ENCODE measurements at places on chromosomes 2 and 18.

DNA sequence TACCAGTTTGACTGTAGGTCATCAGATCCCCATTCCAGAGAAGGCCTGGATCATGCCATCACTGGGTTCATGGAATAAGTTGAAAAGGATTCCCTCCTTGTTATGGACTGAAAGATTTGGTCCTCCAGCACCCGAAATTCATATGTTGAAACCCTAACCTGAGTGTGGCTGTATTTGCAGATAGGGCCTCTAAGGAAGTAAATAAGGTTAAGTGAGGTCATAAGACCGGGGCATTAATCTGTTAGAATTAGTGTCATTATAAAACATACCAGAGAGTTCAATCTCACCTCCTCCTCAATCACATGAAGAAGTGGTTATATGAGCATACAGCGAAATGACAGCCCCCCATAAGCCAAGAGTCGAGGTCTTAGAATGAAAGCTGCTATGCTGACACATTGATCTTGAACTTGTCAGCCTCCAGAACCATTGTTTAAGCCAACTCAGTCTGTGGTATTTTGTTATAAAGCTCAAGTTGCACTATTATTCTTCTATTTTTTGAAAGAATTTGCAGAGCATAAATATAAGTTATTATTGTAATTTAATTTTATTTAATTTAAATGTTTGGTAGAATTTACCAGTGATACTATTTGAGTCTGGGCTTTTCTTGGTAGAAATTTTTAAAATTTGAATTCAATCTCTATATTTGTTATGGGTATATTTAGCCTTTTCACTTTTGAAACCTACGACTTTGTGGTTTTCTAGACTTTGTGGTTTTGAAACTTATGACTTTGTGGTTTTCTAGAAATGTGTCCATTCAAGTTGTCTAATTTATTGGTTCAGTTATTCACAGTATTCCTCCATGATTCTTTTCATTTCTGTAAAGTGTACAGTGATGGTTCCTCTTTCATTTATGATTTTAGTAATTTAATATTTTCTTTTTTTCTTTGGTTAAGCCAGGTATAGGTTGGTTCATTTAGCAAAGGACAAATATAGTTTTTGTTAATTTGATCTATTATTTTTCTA, 1206.7 kb upstream of the CDH2 start:
- no peak for DNase-seq

DNA sequence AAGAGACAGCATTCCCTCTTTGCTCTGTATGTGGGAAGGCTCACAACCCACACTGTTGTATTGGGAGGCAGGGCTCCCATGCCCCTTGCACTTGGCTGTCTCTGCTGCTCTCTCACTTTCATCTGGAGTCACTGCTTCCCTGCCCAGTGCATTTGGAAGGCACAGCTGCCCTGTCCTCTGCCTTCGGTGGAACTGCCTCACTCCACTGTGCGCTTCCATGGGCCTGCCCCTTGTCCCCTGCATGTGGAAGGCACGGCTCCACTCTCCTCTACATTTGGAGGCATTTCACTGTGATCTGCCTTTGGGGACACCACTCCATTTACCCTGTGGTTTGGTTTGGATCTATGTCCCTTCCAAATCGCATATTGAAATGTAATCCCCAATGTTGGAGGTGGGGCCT, 9.1 kb upstream of the PROM2 start:
- no peak for DNase-seq

- no peak for DNase-seq
These were observed 18.2 kb upstream of the DAW1 start for GRCh38 chr2:227853204-227853629.

DNA sequence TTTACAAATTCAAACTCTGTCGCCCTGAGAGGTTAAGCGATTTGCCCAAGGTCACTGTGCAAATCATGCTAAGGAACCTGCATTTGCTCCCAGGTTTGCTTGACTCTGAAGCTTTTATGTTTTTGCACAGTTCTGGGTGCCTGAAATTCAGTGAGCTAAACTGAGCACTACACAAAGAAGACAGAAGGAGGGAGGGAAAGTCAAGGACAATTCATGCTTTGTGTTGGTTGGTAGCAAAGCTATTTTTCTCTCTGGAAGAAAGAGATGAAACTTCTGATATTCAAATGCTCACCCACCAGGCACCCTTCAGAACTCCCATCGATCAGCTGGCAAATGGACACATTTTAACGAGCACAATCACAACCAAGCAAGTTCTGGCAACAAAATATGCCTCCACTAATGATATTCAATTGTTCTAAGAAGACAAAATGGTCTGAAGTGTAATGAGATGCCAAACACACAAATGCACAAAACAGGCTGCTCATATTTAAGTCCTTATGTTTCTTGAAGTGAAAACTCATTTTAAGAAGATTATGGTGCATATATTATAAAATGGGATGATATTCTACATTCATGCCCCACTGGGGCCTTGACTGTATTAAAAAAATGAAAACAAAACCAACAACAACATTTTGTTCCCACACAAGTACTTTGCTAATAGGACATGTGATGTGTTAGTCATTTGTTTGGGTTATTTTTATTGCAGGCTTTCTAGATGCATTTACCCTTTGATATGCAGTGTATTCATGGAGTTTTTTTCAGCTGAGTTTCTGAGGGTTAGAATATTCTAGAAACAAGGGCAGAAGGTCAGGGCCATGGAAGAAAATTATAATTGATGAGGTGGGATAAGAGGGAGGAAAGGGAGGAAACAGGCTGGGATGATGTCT, 445.6 kb upstream of the CELF4 start:
- DNase-seq, result no peak

DNA sequence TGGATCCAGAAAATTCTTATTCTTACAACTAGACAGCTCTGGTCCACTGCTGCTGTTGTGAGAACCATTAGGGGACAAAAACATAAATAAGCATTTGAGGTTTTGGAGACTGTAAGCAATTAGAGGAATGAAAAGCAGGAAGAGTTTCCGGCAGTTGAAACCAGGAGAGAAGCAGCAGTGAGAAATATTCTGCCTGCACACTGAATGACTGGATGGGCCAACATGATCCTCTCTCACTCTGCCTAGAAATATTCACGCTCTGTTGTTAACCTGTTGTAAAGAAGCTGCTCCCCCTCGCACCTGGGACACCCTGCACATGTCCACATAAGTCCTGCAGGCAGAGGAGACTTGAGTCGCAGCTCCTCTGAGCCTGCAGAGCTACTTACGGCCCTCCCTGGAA, 60.4 kb upstream of the RNF152 start:
- no peak for DNase-seq

DNA sequence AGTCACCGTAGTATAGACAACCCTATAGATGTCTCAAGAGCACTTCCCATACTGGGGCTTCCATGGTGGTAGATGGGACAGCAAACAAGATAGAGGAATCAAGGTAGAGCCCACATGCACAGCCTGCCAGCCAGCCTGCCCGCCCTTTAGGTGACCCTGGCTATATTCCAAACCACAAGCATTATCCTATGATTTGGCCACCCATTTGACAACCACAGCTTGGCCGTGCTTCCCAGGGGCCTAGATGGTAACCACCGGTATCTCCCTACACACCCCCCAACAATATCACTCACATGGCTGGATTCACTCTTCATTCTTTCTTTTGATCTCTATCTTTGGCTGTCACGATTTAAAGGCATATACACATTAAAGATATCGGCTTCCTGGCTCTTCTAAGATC, 85.3 kb downstream of the CDK15 start:
- no peak for DNase-seq

GRCh38 chr2:194491409-194492115, 1165.5 kb upstream of the SLC39A10 start:
- no peak for DNase-seq

- DNase-seq, result no peak
These were observed 36.5 kb upstream of the ARMC9 start for GRCh38 chr2:231161877-231162329.

GRCh38 chr2:12507295-12507694, 209.4 kb upstream of the TRIB2 start:
- DNase-seq, result no peak

DNA sequence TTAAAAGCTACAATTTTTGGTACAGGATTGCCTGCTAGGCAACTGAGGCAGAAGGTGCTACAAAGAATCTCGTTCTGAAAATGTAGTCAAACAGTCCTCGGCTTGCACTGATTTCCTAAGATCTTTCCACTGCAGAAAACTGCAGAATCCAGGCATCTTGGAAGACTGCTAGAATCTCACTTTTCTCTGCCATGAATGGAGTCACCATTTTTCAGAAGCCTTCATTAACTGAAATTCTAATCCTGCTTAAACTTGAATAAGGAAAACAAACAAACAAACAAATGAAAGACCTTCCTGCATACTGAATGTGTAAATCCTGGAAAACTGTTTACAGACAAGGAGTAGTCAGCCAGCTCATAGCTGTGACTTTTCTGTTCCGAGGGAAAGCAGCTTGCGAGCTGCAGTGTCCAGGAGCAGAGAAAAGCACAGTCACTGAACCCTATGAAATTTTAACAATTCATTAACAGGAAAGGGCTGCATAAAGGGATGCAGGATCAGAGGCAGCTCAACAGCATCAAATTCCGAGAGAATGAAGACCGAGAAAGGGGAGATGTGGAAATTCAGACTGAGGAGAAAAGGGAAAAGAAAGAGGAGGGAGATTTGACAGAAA, 210.5 kb upstream of the PIK3C3 start:
- DNase-seq, result peak; percentile 6

DNA sequence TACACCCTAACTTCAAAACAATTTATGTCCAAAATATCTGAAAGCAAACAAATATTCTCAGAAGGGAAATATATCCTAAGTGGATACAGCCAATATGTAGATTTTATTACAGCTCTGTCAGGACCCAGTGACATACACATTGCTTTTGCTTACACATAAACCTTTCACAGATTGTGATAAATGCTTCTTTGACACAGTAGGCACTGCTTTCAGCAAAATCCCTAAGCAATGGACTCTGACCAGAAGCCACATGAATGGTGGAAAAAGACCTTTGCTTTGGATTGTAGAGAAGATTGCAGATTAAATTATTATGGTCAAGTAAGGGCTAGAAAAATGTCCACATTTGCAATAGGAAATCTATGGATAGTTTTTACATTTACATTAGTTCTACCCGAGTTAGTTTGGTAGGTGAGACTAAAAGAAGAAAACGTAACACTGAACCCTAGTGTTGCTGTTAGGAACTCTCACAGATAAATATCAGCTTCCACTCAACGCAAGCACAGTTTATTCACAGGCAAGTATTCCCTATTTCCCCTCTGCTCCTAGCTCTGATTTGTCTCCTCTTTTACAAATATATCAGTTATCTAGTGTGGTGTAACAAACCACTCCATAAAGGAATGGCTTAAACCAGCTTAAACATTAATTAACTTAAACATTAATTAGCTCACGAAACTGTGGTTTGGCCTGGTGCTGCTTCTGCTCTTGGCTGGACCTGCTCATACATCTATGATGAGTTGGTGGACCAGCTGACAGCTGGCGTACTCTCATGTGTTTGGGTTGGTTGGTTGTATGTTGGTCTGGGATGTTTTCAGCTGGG, 23.6 kb upstream of the SERPINE2 start:
- no peak for DNase-seq

DNA sequence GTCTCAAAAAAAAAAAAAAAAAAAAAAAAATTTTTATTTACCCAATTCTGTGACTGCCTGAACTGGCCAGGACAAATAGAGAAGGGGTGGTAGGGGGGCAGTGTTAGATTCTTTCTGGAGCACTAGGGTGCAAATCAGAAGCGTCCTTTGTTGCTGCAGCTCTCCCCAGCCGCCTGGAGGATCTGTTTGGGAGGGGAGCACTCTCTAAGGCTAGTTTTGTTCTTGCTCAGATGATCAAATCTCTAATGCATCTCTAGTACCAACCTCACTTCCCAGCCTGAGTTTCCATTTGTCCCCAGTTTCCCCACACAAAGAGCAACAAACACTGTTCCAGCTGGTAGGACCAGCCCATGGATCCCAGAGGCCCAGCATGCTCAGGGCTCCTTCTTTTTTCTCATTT, 83.0 kb downstream of the GBX2 start:
- DNase-seq, result no peak

DNA sequence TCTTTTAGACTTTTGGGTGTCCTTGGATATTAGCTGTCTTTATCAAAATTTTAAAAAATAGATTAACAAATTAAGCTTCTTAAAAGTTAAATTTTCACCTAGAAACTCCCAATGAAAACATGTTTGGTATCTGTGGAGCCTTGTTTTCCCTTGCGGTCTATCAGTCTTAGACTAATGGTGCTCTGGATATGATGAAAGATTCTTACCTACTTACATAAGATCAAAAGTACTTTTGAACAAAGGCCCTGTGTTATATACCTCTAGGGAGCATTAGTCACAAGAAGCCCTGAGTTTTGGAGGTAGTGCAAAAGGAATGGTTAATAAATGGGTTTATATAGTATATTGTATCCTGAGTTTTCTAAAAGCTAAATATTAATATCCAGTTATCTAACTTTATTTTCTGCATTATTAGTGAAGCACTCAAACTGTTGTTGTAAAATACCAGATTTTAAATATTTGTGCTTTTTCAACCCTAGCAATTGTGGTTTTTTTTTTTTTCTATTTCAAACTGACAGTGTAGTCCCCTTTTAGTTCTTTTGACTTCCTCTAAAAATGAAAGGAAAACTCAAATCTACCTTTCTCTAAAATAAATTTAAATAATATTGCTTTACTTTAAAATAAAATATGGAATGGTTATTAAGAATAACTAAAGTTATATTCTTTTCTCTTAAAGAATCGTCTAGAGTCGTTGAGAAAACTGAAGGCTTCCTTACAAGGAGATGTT, 18.1 kb downstream of the NDC80 start:
- DNase-seq, result no peak

GRCh38 chr2:200964498-200964897, 1.0 kb upstream of the ORC2 start:
- DNase-seq, result no peak
